T-helper 1 cell treated with Interleukin-12 subunit alpha and Interleukin-12 subunit beta and Interleukin-4 antibody, amounts not matched to agents 30 ng/mL and 1 ng/mL, for 36 hours (primary cell): ENCODE measurements at places on chromosomes 1 and 21. TPM values are rescaled to one million over a fixed set of nuclear protein-coding genes. Genes with fewer than 3 reads are reported as not detected.

ZNF648 gene
- not detected in 2 replicates for total RNA-seq

DNALI1 gene
- total RNA-seq, result 0.32 TPM in 1 of 2 replicates, not detected in the other

TACSTD2 gene
- not detected in 2 replicates for total RNA-seq

OR2T10 gene
- not detected in 2 replicates for total RNA-seq

TDRD5 gene
- not detected in 2 replicates for total RNA-seq

HSF2BP gene
- 0.44 and 0.71 TPM in 2 replicates for total RNA-seq

LCE3C gene
- total RNA-seq, result not detected in 2 replicates

COQ8A gene
- 32.4 and 32.7 TPM in 2 replicates for total RNA-seq

PPIAL4G gene
- 0.56 and 1.0 TPM in 2 replicates for total RNA-seq

CHIA gene
- not detected in 2 replicates for total RNA-seq

SPATA46 gene
- total RNA-seq, result not detected in 2 replicates

SH2D1B gene
- total RNA-seq, result not detected in 2 replicates

HYI gene
- 18.3 and 25.1 TPM in 2 replicates for total RNA-seq

NBL1 gene
- total RNA-seq, result 32.8 and 34.0 TPM in 2 replicates

RHBDL2 gene
- not detected in 2 replicates for total RNA-seq

SRSF4 gene
- total RNA-seq, result 118 and 120 TPM in 2 replicates

CYP4A11 gene
- total RNA-seq, result not detected in 2 replicates

CAPN9 gene
- total RNA-seq, result not detected in 2 replicates

FCRL6 gene
- 0.34 and 0.49 TPM in 2 replicates for total RNA-seq

PLPP3 gene
- total RNA-seq, result not detected in 2 replicates

NEGR1 gene
- not detected in 2 replicates for total RNA-seq

FAM151A gene
- total RNA-seq, result not detected in 2 replicates

AZIN2 gene
- total RNA-seq, result 5.1 and 5.5 TPM in 2 replicates

S100A9 gene
- total RNA-seq, result 2.4 and 3.9 TPM in 2 replicates

DMRTA2 gene
- total RNA-seq, result not detected in 2 replicates

AGMAT gene
- 18.3 TPM in 2 replicates for total RNA-seq

SPATA45 gene
- 0.93 TPM in 1 of 2 replicates, not detected in the other for total RNA-seq
